ENCODE measurements at places on chromosomes 4 and X.

- no peak for DNase-seq
Measured at GRCh38 chrX:50609796-50610195, 139.2 kb upstream of the DGKK start.

GRCh38 chr4:118849867-118850487 lies 14.1 kb upstream of the SEC24D start:
- no peak for DNase-seq

DNA sequence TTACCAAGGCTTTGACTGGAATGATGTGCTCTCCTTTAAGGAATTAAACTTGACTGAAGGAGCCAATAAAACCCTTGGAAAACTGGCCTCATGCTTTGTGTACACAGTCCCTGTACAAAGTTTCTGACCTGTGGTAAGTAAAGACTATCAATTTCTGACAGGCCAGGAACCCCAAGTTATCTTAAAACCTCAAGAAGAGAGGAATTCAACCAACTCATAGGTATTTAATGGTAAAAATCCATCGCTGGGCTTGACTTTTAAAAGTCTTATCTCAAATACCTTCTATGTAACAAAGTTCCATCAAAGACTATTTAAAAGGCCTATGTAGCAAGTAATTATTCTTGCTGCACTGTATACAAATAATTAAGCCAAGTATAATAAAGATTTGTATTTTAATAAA lies 103.7 kb upstream of the TENT5D start:
- DNase-seq = no peak

DNA sequence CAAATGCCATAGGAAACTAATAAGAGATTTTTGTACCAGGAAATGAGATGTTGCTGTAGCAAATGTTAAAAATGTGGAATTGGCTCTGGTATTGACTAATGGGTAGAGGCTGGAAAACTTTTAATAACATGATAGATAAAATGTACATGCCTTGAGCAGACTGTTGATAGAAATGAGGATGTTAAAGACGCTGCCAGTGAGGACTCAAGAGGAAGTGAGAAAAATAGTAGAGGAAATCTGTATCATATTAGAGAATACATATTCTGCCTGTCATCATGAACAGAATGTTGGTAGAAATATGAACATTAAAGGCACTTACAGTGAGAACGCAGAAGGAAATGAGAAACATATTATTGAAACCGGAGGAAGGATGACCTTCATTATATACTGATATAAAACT lies 577.2 kb upstream of the HTR2C start:
- DNase-seq = no peak

DNA sequence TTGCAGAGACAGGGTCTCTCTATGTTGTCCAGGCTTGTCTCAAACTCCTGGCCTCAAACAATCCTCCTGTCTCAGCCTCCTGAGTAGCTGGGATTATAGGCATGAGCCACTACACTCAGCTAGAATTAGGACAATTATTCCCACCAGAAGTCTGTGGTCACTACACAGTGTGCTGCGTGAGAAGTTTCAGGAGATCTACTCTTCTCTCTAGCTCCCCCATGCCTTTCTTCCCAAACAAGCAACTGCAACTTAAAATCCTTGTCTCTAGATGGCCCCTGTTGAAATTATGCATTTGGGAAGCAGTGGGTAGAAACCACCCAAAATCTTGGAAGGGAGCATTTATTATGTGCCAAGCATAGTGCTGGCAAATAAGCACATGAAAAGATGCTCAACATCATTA lies 21.1 kb upstream of the MAP7D3 start:
- DNase-seq = no peak

- DNase-seq = no peak
Measured at GRCh38 chrX:53263597-53264094, 17.7 kb downstream of the IQSEC2 start.

DNA sequence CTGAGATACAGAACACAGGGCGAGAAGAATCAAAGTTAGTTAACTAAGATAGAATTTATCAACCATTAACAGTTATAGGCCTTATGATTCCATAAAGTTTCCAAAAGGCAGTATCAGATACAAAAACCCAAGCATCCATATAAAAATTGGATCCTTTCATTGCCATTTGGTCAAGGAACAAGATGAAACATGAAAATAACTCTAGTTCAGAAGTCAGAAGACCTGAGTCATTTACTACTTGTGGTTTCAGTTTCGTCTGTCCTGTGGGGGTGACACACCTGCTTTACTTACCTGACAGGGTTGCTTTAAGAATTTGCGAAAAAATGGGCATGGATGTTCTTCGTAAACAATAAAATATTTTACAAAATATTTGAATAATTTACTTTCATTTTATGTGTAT lies 130.8 kb downstream of the ANAPC10 start:
- no peak for DNase-seq

DNA sequence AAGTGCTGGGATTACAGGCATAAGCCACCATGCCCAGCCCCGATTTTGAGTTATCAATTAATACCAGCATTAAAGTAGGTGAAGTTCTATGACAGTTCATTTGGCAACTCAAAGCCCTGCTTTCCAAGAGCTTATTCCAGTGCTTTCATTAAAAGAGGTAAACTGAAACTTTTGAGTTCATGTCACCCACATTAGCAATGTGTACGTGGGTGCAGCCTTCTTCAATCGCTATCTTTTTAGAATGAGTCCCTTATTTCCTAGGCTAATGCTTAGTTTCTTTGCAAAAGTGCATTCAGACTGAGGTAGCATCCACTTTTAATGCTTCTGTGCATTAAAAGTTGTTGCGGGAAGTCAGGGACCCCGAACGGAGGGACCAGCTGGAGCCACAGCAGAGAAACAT lies 26.1 kb upstream of the MTNR1A start:
- DNase-seq = no peak

GRCh38 chr4:165541851-165542459 lies 163.1 kb downstream of the CPE start:
- no peak for DNase-seq

- DNase-seq = no peak
Measured at GRCh38 chr4:42608551-42608950, 48.4 kb downstream of the ATP8A1 start.

DNA sequence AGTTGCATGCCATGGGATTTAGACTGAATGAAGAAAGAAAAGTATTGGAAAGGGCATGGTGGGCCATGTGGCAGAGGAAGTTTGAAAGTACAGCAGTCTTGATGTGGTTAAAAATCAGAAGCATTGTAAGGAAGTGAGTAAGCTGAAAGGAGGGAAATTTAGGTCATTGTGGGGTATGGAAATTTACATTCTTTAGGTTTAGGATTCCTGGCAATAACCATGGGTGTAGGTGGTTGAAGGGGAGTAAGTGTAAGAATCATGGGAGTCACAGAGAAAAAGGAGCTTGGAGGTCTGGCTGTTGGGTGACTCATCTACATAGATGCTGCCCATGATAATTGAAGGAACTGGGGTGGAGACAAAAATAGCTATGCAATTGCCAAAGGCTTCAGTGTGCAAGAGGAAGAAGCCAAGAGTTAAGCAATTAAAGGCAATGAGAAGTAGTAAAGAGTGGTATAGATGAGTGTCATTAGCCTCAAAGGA lies 243.8 kb upstream of the LDB2 start:
- no peak for DNase-seq

DNA sequence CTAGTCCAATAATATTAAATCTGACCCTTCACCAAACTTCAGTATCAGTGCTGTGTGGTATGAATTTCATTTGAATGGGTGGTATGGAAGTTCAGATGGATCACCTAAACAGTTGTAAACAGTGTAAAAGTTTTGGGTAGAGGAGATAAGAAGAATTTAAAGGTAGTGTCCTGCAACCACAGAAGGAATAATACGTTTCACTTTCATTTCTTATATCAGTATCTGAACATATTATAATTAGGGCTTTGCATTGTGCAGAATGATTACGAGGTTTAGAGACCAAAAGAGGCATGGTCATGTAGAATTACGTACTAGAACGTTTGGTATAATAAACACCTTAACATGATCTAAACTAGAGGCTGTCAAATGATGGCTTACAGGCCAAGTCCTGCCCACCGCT lies 116.1 kb downstream of the PDLIM5 start:
- no peak for DNase-seq

GRCh38 chr4:13329963-13330362 lies 154.2 kb downstream of the RAB28 start:
- DNase-seq = no peak

Data from ecto neural progenitor cell (in vitro differentiated cells).